Esophagus muscularis mucosa (tissue), 4 donors: ENCODE measurements at places on chromosomes 1 and 21.

- no peak for DNase-seq
Measured at GRCh38 chr21:44724926-44725325, 13.6 kb upstream of the TSPEAR start.

DNA sequence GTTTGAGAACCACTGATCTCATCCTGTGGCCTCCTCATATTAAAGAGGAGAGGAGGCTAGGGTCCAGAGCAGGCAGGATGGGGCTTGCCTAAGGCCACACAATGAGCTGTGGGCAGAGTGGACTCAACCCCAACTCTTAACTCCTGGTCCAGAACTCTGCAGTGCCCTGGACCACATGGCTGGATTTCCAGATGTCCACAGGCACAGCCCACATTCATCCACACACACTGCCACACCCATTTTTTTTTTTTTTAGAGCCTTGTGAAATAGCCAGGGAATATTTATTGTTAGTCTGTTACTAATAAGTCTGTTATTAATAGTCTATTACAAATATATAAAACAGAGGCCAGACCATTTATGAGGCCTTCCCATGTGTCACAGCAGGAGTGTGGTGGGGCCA is 192.2 kb downstream of the TRABD2B start:
- no peak for DNase-seq

GRCh38 chr1:227572752-227573151 is 9.4 kb downstream of the ZNF678 start:
- DNase-seq, result no peak

DNA sequence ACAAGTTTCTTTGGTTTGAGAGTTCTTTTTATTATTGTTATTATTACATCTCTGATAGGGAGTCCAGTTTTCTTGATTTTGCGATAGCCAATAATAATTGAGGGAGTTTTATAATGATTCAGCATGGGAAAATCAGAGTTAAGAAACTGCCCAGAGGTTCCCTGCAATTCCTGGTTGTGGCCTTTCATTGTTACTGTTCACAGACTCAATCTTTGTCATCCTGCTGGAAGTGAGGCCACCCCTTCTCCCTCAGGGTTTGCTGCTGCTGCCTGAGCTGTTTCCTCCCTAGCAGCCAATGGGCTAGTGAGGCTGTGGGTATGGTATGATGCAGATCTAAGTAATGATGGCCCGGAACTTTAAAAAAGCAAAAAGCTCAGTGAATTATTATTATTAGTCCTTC is 50.2 kb upstream of the TACSTD2 start:
- DNase-seq, result no peak

GRCh38 chr1:22296701-22297591 is 154.0 kb upstream of the WNT4 start:
- DNase-seq, result no peak

DNA sequence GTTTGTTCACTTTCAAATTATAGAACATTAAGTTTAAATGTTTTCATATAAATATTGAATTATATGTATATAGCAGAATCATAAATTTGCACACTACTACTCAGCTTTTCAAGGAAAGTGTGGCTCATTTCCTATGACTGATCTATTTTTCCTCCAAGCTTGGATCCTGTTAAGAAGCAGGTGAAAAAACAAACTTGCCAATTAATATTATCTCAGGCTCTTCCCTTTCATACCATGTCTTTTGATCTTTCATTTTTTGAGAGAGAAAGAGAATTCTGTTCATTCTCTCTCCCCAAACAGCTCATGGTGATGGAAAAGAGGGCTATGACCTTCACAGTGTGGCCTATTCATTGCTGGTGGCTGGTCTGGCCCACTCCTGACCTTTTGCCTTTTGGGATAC is 43.7 kb downstream of the SEC16B start:
- DNase-seq, result no peak

GRCh38 chr1:199696225-199696624 is 331.3 kb upstream of the NR5A2 start:
- no peak for DNase-seq

GRCh38 chr1:234645474-234645953 is 35.5 kb upstream of the IRF2BP2 start:
- no peak for DNase-seq

GRCh38 chr1:10941891-10942541 is 70.4 kb upstream of the TARDBP start:
- DNase-seq, result no peak

- no peak for DNase-seq
Measured at GRCh38 chr1:20521960-20522861, 14.3 kb upstream of the MUL1 start.

- DNase-seq, result no peak
Measured at GRCh38 chr1:8727809-8728213, 89.6 kb downstream of the RERE start.

DNA sequence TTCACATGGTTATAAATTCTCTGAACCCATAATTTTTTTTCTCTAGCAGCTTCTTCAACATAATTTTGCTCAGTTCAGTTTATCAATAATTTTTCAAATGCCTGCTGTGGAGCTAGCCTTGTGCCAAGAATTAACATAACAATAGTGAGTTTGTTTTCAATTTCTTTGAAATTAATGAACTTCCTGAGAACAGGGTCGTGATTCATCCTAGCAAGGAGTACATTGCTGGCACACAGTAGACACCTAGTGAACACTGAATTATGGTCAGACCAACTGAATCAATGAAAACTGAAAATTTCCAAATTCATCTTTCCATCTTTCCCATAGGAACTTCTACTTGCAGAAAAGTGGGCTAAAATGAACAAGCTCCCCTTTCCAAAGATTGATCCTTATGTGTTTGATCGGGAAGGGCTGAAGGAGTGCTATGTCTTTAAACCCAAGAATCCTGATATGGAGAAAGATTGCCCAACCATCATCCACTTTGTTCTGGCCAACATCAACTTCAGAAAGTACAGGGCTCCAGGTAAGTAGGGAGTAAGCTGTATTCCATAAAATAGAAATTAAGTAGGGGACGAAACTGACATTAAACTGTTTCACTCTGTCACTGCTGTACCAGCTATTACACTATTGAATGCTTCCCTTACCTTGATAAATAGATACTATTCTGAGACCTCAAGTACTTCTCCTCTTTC is 148.7 kb downstream of the PLA2G4A start:
- no peak for DNase-seq
